ENCODE measurements at places on chromosomes 1 and 21.

- H3K36me3 ChIP-seq: no peaks in the 10 kb centered on the region
- no peaks in the 10 kb centered on the region for H3K4me1 ChIP-seq
- H3K4me3 ChIP-seq: no peak overlapping the region
- DNase-seq: no peak
- no peaks in the 10 kb centered on the region for H3K27me3 ChIP-seq
- H3K27ac ChIP-seq: no peak overlapping the region
These were observed 84.9 kb downstream of the GREM2 start for GRCh38 chr1:240527086-240527485.

GRCh38 chr1:227214207-227214606 lies 104.1 kb downstream of the CDC42BPA start:
- no peak for DNase-seq
- H3K27ac ChIP-seq: no peak overlapping the region
- no peak overlapping the region for H3K4me3 ChIP-seq
- H3K4me1 ChIP-seq: no peaks in the 10 kb centered on the region

DNA sequence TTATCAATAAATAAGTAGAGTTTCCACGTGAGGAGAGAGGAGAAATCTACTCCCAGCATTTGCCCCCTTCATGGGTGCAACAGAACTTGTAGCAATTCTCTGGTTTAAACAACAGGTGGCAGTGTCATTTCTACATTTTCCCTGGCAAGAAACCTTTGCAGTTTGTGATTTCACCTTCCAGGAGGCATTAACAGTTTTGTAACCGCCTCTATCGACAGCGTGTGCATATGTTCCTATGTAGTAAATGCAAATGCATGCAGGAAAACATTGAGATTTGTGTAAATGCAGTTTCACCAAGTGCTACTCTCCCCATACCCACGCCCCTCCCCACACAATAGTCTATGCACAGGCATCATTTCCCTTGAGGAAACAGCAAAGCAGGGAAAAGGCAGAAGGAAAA lies 494.7 kb downstream of the SMYD3 start:
- no peak overlapping the region for H3K4me3 ChIP-seq
- no peak overlapping the region for H3K27ac ChIP-seq
- H3K27me3 ChIP-seq: no peaks in the 10 kb centered on the region

GRCh38 chr1:181789395-181789794 lies 272.1 kb downstream of the ZNF648 start:
- H3K27ac ChIP-seq: no peak overlapping the region
- no peaks in the 10 kb centered on the region for H3K4me1 ChIP-seq
- peaks cover 19% of the 10 kb centered on the region for H3K27me3 ChIP-seq

- no peak overlapping the region for H3K27ac ChIP-seq
- no peaks in the 10 kb centered on the region for H3K36me3 ChIP-seq
- H3K27me3 ChIP-seq: no peaks in the 10 kb centered on the region
- H3K4me3 ChIP-seq: no peak overlapping the region
- DNase-seq: no peak
- peaks cover 13% of the 10 kb centered on the region for H3K4me1 ChIP-seq
These were observed 69.0 kb downstream of the DHRS3 start for GRCh38 chr1:12548973-12549459.

- no peak overlapping the region for H3K27ac ChIP-seq
- DNase-seq: no peak
- peaks cover 37% of the 10 kb centered on the region for H3K27me3 ChIP-seq
These were observed 476.5 kb downstream of the PTPRU start for GRCh38 chr1:29712801-29713200.

DNA sequence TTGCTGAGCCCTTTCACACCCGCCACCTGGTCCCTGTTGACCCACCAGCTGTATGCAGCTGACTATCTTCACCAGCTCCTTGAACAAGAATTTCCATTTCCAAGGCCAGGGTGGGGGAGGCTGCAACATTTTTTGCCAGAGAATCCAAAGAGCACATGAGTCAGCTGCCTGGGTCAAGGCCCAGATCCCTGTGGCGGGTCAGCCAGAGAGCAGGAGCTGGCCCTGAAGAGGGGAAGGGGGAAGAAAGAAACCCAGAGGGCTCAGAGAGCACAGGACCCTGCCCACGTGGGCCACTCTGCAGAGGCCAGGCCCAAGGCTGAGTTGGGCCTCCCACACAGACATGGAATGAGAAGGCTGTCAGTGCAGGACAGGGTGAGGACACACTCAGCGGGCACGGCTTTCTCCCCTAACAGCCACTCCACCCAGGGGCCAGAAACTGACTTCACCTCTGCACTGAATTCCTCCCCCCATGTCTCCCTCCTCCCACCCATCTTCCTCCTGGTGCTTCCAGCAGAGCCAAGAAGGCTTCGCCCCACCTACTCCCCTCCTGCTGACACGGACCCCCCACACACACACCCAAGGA lies 28.9 kb downstream of the S100A6 start:
- H3K36me3 ChIP-seq: no peaks in the 10 kb centered on the region
- H3K27ac ChIP-seq: no peak overlapping the region
- no peak overlapping the region for H3K4me3 ChIP-seq
- H3K27me3 ChIP-seq: no peaks in the 10 kb centered on the region

- H3K27me3 ChIP-seq: no peaks in the 10 kb centered on the region
- DNase-seq: no peak
- no peak overlapping the region for H3K27ac ChIP-seq
- no peaks in the 10 kb centered on the region for H3K36me3 ChIP-seq
These were observed 2.0 kb downstream of the TEX46 start for GRCh38 chr1:23013657-23014056.

DNA sequence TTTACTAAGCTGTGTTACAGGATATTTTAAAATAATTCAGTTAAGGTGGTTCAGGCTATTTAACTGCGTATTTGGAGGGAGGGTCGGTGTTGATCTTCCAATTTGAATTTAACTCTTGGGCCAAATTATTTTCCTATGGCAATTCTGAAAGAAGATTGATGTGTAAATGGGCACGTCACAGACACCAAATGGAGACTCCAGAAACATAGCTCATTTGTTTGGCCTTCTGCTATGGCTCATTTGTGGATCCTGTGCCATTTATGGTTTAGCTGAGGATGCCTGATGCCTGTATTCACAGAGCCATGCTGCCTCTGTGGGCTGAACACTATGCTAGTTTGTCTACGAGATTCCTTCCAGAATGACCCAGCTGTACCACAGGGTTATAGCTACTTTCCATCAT lies 70.6 kb downstream of the PTGER3 start:
- no peaks in the 10 kb centered on the region for H3K36me3 ChIP-seq
- no peaks in the 10 kb centered on the region for H3K4me1 ChIP-seq
- H3K27ac ChIP-seq: no peak overlapping the region
- DNase-seq: no peak
- H3K4me3 ChIP-seq: no peak overlapping the region
- H3K27me3 ChIP-seq: peaks cover 24% of the 10 kb centered on the region

DNA sequence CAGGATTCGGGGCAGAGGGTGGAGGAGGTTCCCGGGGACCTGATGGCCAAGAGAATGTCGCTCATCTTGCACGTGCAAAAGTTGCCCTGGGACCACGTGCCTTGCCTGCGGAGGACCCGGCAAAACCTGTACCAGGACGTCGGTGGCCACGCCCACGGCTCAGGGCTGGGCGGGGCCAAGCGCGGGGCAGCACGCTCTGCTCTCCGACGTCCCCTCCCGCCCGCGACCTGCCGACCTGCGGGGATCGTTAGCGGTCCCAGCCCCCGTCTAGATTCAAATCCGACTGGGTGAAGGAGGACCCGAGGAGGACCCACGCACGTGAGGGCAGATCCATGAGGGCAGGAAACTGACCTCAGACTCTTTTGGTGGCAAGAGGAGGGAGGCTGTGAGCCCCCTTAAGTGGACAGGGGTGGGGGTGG lies at the start of gene C1orf167:
Gene C1orf167 (plus strand): TSS at position 206 of the 419 bp plus-strand sequence. CDS start 2,208 bp downstream, outside the sequence.
- H3K36me3 ChIP-seq: no peaks in the 10 kb centered on the region
- H3K4me1 ChIP-seq: peaks cover 12% of the 10 kb centered on the region
- DNase-seq: peak; percentile 36
- H3K27me3 ChIP-seq: peaks cover 27% of the 10 kb centered on the region
- no peak within 1 kb of the TSS for H3K27ac ChIP-seq

GRCh38 chr1:101185421-101185820 lies 51.4 kb upstream of the S1PR1 start:
- no peak for DNase-seq
- no peak overlapping the region for H3K4me3 ChIP-seq
- no peak overlapping the region for H3K27ac ChIP-seq
- peaks cover 7% of the 10 kb centered on the region for H3K36me3 ChIP-seq
- H3K4me1 ChIP-seq: peaks cover 77% of the 10 kb centered on the region

GRCh38 chr1:154840269-154841176 lies 29.6 kb downstream of the KCNN3 start:
- no peaks in the 10 kb centered on the region for H3K27me3 ChIP-seq
- no peak for DNase-seq
- H3K36me3 ChIP-seq: no peaks in the 10 kb centered on the region
- H3K4me3 ChIP-seq: no peak overlapping the region
- no peaks in the 10 kb centered on the region for H3K4me1 ChIP-seq

DNA sequence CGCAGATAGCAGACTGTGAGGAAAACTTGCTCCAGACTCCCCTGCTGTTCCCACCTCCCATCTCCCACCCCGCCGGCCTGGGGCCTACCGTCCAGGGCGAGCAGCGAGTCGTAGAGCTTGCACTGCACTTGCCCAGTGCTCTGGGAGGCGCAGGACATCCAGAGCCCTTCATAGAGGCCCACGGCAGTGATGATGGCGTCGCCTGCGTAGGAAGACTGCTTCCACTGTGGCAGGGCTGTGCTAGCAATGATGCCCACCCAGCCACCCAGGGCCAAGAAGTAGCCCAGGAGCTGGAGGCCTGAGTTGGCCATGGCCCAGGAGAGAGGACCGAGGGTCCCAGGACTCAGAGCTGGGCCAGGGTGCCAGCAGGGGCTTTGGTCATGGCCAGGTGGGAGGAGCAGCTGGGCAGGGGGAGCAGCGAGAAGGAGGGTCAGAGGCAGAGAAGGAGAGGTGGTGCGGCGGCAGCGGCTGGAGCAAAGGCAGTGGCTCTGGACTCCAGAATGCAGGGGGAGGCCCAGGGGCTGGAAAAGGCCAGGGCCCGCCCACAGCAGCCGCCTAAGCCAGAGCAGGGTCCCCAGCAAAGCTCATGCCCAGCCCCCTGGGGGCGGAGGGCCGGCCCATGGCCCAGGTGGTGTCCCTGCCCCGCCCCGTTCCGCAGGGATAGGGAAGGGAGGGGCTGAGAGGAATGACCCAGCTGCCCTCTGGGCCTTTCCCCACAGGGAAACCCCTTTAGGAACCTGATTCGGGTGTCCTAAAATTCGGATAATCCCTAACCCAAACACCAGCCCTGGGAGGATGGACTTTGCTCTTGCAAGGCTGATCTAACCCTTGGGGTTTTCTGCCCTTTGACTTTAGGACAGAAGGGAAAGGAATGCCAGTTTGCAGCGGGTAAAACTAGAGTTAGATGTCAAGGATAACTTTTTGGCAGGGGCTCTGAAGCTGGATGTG lies at the start of gene CLDN19:
Gene CLDN19 (minus strand): TSS at position 484 of the 948 bp plus-strand sequence. CDS start 173 bp downstream, at position 311.
- H3K36me3 ChIP-seq: no peaks in the 10 kb centered on the region
- peaks cover 11% of the 10 kb centered on the region for H3K4me1 ChIP-seq
- H3K4me3 ChIP-seq: no peak within 1 kb of the TSS
- H3K27me3 ChIP-seq: no peaks in the 10 kb centered on the region
- DNase-seq: no peak

DNA sequence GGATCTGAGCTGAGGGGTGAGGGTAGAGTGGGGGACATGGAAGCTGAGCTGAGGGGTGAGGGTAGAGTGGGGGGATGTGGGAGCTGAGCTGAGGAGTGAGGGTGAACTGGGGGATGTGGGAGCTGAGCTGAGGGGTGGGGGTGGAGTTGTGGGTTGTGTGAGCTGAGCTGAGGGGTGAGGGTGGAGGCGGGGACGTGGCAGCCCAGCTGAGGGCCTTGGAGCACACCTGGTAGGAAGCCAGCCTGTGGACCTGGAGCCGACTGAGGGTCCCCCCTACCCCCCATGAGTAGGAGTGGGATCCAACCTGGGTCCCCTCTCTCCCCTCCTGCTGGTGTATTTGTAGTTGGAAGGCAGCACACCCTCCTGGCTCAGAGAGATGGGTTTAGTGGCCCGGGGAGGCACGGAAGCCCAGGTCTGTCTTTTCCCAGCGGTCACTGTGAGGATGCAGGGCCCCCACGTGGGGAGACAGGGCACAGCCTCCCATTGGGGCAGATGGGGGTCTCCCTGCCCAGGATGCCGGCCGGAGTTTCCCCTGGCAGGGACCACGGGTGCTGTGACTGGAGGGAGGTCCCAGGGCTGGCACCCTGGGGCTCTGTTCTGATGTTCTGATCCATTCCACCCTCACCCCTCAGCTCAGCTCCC lies 13.2 kb upstream of the NPHP4 start:
- no peaks in the 10 kb centered on the region for H3K27me3 ChIP-seq
- DNase-seq: no peak
- no peak overlapping the region for H3K27ac ChIP-seq
- no peak overlapping the region for H3K4me3 ChIP-seq

GRCh38 chr1:165228111-165228655 lies 128.3 kb downstream of the LMX1A start:
- no peaks in the 10 kb centered on the region for H3K4me1 ChIP-seq
- DNase-seq: no peak
- no peaks in the 10 kb centered on the region for H3K36me3 ChIP-seq

DNA sequence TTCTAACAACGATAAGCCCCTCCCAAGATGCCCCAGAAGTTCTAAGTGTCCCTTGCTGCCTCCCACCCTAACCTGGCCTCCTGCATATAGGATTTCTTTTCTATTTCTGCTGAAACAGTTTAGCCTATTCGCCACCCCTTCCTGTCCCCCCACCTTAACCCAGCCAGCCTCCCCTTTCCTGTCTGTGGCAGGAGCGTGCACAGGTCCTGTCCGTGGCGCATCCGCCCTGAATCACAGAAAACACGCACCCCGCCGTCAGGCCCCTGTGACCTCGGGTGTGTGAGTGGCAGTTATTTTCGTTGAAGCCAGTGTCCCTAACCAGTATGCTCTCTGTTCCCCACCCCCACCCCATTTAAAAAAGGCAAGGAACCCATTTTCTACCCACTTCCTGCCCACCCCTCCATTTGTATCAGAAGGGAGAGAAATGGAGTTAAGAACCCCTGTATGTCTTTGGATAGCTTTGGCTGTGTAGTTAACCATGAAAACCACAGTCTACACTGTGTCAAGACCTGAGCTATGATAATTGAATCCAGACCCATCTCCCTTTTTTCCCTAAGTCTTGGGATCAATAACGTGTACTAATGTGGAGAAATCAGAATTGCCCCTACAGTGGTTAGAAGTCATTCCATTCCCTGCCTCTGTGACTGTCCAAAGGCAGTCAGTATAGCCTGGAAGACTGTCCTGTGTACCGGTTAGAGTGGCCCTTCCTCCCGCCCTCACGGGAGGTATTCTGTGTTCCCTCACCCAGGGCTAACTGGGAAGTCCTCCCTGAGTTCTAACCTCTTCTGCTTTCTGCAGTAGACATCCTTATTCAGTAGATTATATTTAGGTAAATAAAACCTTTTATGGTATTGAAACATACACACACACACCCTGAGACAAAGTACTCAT lies 1.8 kb downstream of the PLEKHO1 start:
- DNase-seq: peak; percentile 70
- H3K27me3 ChIP-seq: peaks cover 27% of the 10 kb centered on the region
- peak overlapping the region; percentile 93 for H3K27ac ChIP-seq

- H3K27ac ChIP-seq: no peak overlapping the region
- no peak overlapping the region for H3K4me3 ChIP-seq
These were observed 186.3 kb upstream of the BRINP3 start for GRCh38 chr1:190663962-190664361.
